ENCODE measurements at places on chromosomes 1 and 21.

GRCh38 chr1:5684791-5685190 lies 307.4 kb downstream of the NPHP4 start:
- DNase-seq: no peak

GRCh38 chr1:65066766-65067490 lies 81.1 kb upstream of the AK4 start:
- peak; percentile 78 for DNase-seq

- no peak for DNase-seq
These were observed 14.3 kb downstream of the CHI3L2 start for GRCh38 chr1:111241797-111242196.

DNA sequence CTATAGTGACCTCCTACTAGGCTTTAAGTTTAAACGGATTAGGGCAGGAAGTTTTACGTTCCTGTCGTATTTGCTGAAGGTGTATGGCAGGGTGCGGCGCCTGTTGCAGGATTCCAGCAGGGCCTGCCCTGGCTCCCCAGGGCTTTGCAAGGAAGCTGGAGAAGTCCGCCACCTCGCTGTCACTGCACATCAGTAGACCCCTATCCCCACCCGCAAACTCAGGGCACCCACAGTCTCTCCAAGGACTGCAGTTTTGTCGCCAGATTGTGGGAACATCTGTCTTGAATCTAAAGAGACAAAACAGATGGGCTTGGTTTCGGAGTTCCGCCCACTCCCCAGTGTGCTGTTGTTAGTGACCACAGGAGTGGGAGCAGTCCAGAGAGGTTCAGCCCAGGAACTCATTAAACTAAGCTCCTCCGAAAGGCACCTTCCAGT lies 110.8 kb downstream of the CDC7 start:
- no peak for DNase-seq
